H54 (cell line): ENCODE measurements at places on chromosomes 16 and 17.
A peak's percentile ranks its signal among the peaks of the same experiment; 100 is the strongest.

DNA sequence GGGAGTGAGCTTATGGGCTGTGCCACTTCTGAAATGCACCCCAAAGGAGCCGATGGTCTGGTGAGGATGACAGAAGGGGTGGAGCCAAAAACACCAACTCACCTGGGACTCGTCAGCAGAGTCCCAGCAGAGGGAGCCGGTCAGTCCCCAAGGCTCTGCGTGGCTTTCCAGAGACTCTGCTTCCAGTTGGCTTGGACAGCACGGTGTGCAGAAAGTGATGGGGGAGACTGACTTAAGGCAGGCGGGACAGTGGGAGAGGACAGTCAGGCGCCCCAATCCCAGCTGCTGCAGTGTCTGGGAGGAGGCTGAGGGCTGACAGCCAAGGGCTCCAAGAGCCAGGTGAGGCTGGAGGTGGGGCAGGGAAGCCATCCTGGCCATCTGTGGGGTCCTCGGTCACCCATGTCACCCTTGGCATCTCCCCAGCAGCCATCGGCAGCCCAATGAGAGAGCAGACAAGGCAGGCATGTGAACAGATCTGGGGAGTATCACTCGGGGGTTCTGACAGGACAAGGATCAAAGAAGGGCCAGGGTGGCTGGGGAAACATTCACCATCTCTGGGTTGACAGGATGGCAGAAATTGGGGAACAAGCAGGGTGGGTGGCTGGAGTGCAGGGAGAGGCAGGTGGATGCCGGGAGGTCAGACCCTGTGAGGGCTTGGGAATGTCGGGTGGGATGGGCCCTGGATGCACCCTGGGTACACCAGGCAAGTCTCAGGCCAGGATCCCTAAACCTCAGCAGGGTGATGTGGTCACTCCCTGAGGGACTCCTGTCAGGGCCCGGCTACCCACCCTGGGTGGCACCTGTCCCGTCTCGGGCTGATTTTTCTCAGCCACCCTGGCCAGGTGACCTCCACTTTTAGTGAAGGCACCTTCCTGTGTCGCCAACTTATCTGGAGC, 8.9 kb upstream of the KRTAP17-1 start:
- no peak for DNase-seq

- DNase-seq = no peak
Observed at GRCh38 chr17:48591255-48592056, 1.4 kb upstream of the HOXB3 start.

DNA sequence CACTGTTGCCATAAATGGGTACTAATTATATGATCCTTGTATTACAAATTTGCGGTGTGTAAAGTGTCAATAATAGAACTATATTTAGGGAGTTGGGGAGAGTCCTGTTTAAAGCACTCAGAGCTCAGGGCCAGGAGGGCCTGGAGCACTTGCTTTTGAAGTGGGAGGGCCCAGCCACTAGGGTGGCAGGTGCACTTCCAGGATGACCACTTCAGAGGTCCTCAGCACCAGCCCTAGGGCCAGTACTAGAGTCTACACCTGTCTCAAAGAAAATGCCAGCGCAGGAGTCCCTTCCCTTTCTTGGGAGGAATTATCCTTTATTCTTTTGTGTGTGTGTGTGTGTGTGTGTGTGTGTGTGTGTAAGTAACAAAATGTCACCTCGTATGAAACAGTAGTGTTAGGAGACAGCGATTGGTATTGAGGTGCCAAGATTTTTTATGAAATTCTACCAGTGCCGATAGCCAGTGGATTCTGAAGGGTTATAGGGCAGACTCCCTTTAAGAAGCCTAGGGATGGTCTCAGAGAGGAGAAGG, 31.9 kb downstream of the MYO18A start:
- DNase-seq = no peak

DNA sequence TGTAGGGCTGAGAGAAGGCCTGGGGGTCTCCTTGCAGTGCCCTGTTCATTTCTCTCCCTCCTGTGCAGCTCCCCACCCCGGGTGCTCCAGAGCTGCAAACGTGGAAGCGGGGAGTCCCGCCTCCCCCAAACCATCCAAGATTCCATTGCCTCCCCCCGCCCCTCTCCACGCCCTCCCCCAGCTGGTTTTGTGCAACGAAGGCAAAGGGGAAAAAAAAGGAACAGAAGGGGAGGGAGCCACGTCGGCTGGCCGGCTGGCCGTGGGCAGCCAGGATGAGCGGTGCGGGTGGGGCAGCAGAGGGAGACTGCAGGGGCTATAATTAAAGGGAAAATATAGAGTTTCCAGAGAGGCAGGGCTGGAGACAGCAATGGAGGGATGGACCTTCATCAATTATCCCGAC, 1.7 kb upstream of the COL1A1 start:
- no peak for DNase-seq

DNA sequence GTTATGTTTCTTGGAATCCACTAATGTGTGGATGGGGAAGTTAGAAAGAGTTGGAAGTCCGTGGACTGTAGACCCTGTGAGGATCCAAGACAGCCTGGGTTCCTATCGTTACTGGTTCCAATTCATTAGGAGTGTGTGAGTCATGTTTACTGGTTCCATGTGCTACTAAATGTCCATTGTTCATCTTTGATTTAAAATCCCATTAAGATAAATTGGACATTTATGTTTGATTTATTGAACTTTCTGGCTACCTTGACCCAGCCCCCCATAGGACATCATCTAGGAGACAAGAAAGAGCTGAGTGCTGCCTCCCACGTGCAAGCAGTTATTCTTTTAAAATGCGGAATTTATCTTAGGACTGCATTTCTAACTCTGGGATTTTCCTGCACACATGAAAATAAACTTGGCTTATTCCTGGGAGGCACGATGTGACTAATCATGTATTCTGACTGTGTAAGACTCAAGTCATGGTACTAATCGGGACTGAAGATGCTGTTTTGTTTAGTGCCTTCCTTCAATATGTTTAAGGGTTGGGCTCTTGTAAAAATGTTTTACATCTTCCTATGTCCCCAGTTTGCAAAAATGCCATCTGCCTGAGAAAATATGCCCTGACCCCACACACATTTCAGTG, 53.4 kb downstream of the RGS9 start:
- no peak for DNase-seq

- DNase-seq = no peak
Observed at GRCh38 chr17:67137026-67137370, 92.6 kb downstream of the CACNG1 start.

GRCh38 chr17:33525186-33525585, 232.1 kb upstream of the ASIC2 start:
- no peak for DNase-seq

GRCh38 chr16:74990832-74991231, 5.9 kb upstream of the WDR59 start:
- no peak for DNase-seq

DNA sequence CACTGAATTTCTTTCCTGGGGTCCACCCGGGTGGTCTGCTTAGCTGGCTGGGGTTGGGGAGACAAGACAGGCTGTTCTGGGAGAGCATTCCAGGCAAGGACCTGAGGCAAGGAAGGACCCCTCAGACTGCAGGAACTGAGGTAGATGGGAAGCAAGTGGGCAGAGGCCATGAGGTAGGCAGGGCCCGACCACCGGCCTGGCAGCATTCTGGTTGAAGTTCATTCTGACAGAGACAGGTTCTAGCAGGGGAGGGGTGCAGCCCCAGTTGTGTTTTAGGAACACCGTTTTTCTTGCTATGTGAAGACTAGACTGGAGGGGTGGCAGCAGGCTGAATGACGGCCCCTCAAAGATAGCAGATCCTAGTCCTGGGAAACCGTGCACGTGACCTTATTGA, 17.5 kb downstream of the B9D1 start:
- DNase-seq = no peak

- DNase-seq = peak; percentile 86
Observed at GRCh38 chr17:82213251-82214011, 789 bp upstream of the CCDC57 start.

GRCh38 chr17:60901242-60901641, 223.6 kb downstream of the BCAS3 start:
- no peak for DNase-seq

- no peak for DNase-seq
Observed at GRCh38 chr16:28172336-28172735, 39.4 kb downstream of the XPO6 start.
